ENCODE measurements at places on chromosomes 4 and X. TPM values are rescaled to one million over a fixed set of nuclear protein-coding genes. Genes with fewer than 3 reads are reported as not detected.

The RTL5 gene
- 9.7 TPM for total RNA-seq

- no peak for DNase-seq
These were observed 4.7 kb downstream of the PYURF start for GRCh38 chr4:88518911-88519310.

GRCh38 chrX:152259150-152259549 lies 120.8 kb upstream of the MAGEA10 start:
- DNase-seq = no peak

- DNase-seq = no peak
These were observed 37.4 kb upstream of the NDST3 start for GRCh38 chr4:117996891-117997290.

DNA sequence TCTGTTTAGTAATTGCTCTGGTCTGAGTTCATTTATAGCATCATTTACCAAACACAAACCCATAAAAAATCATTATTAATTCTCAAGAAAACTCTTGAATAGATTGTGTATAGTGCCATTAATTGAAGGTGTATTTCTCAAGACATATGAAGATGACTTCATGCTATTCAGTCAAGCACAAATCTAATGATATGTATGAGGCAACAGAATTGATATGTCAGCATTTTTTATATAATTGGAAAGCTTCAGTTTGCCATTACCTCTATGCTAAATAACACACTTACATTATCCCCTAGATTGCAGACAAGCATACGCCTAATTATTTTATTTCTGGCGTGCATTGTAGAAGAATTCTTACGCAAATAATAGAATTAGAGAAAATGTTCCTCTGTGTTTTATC lies 461.8 kb downstream of the PDHA2 start:
- no peak for DNase-seq

DNA sequence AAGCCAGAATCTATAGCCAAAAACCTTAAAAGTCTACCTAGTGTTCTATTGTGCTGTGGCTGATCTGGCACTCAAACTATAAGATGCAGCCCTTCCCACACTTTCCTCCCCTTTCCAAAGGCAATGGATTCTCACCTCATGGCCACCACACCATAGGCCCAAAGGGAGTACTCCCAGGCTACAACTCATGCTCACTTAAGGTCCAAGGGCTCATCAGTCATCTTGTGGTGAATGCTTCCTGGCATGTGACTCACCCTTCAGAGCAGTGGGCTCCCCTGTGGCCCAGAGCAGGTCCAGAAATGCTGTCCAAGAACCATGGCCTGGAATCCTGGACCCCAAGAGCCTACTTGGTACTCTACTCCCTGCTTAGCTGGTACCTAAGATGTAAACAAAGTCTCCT lies 181.0 kb downstream of the CHRDL1 start:
- no peak for DNase-seq

GRCh38 chrX:109684136-109684535 lies 48.9 kb downstream of the ACSL4 start:
- no peak for DNase-seq

DNA sequence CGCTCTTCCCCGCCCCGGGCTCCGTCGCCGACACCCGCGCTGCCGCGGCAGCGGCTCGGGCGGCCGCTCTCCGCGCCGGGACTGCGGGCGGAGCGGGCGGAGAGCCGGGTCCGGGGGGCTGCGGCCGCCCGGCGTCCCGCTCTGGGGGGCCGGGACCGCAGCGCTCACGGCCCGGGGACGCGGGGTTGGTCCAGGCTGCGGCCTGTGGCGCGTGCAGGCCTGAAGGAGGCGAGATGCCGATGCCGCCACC lies 492 bp downstream of the GALNT7 start:
- no peak for DNase-seq

The NR0B1 gene
- total RNA-seq = not detected

DNA sequence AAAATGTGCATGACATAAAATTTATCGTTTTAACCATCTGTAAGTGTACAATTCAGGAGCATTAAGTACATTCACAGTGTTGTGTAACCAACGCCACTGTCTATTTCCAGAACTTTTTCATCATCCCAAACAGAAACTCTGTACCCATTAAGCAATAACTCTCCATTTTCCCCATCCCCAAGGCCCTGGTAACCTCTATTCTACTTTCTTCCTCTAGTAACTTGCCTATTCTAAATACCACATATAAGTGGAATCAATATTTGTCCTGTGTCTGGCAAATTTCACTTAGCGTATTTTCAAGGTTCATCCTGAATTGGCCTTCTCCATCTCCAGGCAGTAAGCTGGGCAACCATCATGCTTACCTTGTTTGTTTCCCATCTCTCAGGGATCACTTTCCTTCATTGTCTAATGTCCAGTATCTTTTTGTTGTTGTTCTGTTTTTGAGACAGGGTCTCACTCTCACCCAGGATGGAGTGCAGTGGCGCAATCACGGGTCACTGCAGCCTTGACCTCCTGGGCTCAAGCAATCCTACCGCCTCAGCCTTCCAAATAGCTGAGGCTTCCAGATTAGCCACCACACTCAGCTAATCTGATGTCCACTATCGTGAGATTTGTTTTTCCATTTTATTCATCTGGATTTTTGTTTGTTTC lies 17.7 kb upstream of the GRIPAP1 start:
- DNase-seq = no peak

The SLC34A2 gene
- 4.1 TPM for total RNA-seq

GRCh38 chr4:168487282-168488035 lies 7.2 kb upstream of the DDX60L start:
- DNase-seq = no peak

GRCh38 chrX:84335121-84335520 lies 147.1 kb upstream of the RPS6KA6 start:
- no peak for DNase-seq

The CYLC1 gene
- total RNA-seq = not detected

GRCh38 chr4:73725985-73726384 lies 14.4 kb upstream of the CXCL8 start:
- DNase-seq = no peak
